ENCODE measurements at places on chromosomes 11 and 22.
A peak's percentile ranks its signal among the peaks of the same experiment; 100 is the strongest.

DNA sequence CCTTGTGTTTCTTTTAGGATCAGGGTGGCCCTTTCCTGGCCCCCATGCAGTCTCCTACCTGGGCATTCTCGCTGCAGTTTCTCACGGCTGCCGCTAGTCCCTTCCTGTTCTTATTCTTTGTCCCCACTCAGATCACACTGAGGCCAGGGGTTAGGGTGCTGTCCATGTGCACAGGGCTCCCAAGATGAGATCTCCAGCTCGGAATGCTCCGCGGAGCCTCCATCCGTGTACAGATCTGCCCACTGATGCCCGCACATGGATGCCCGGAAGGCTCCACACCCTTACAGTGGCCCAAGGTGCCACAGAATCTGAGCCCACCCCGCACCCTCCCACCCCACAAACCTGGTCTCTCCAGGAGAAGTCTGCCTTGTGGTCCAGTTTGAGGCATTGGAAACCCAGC is 457.3 kb downstream of the TBC1D22A start:
- DNase-seq: no peak

DNA sequence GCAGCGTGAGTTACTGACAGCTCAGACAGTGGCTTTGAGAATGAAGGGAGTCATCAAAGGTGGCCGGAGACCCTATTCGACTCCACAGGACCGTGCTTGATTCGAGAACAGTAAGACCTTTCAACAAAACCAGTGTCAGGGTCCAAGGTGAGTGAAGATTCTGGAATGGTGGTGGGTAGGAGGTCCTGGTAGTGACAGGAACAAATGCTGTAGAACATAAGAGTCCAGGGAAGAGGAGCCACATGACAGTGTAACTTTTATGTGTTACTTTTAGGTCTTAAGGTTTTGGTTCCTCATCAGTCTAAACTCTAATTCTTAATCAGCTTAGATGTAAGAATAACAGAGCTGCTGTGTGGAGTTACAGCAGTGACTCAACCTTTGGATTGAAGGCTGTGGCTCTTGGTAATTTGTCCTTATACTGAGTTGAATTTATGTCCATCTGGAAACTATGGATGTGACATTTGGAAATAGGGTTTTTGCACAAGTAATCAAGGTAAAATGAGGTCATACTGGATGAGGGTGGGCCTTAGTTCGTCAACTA is 1.8 kb downstream of the TBC1D22A start:
- DNase-seq: no peak

DNA sequence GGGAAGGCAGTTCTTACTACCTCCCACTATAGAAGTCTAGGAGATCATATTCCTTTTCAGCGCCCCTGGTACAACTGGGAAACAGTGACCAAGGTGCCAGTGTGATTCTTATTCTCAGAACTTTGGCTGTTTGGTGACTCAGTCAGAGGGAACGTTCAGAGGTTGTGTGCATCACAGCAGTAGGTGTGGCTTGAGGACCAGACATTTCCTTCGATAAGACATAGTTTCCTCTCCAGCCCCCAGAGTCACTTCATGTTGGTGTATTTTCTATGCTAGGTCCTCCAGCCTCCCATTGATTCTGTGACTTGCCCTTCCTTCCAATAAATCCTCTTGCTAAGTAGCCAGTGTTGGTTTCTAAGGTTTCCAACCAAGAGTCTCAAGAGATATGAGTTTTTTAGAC is 171.9 kb upstream of the MPPED2 start:
- no peak for DNase-seq

DNA sequence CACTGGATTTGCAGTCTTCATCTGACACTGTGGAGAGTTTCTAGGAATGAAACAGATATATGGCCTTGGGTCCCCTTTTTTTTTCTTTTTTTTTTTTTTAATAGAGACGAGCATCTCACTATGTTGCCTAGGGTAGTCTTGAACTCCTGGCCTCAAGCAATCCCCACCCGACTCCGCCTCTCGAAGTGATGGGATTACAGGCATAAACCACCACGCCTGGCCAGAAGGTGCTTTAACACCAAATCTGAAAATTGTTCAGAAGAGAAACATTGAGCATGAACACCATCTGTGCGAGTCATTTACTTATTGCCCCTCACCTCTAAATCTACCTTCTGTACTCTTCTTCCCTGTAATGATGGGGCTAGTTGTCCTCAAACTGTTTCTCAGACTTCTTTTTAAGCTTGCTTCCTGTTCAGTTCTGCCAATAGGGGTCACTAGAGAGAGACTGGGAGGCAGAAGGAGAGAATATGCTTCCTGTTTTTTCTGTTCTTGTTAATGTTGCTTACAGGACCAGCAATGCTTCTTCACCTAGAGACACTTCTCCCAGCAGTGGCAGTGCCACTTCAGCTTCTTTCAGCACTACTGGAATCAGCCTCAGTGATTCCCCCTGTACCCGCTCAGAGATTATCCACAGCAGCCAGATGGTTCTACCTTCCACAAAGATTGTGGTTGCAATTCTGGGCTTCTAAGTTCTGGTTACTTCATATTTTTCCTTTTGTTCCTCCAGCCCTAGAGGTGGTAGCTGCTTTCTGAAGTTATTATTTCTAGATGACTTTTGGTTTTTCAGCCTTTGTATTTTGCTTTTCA is 20.8 kb upstream of the ZBED5 start:
- peak; percentile 67 for DNase-seq

GRCh38 chr11:97332271-97332670 is 942.5 kb downstream of the JRKL start:
- DNase-seq: no peak

DNA sequence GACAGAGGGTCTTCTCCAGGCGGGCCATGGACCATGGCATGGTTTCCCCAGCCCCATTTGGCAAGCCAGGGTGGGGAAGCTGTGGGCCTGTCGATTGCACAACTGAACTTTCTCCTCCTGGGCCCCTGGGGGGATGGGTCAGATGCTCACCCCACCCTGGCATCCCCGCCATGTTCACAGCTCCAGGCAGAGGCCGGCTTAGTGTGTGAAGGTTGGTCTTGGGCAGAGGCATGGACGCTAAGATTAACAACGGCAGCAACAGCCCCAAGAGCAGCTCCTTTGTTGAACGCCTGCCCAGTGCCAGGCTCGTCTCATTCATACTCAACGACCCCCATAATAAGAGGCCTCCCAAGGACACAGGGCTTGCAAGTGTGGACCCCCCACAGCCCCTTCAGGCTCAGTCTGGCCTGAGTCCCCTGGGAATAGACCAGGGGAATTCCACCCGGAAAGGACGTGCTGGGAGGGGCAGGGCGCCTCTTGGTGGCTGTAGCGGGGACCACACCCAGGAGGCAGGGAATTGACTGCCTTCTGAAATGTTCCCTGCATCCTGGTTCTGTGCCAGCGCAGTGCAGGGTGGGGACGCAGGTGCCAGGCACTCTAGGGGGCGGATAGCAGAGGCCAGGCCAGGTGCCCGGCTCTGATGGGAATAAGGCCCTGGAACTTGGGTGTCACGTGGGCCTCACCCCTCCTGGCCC is 8.3 kb downstream of the TSPO start:
- DNase-seq: no peak

- DNase-seq: no peak
Measured at GRCh38 chr11:81959341-81959740, 774.3 kb downstream of the FAM181B start.

GRCh38 chr11:17603056-17603825 is 56.2 kb downstream of the OTOG start:
- no peak for DNase-seq

DNA sequence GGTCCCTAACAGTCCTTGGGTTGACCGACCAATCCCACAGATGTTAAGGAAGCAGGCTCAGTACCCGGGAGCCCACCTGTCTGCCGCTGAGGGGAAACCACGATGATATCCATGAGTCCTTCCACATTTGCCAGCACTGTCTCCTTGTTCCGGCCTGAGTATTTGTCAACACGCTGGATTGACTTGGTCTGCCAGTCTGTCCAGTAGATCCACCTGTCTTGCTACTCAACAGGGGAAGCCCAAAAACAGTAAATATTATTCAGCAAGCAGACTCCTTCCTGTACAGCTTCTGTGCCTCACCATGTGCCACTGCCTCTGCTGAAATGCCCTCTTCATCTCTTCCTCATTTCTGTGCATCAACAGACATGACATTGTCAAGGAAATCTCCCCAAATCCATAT is 22.8 kb upstream of the CKAP5 start:
- DNase-seq: no peak

GRCh38 chr11:101745756-101746155 is 161.9 kb upstream of the TRPC6 start:
- no peak for DNase-seq

- no peak for DNase-seq
Measured at GRCh38 chr11:125075242-125075625, 12.1 kb downstream of the SLC37A2 start.

GRCh38 chr11:112822478-112823274 is 138.5 kb upstream of the NCAM1 start:
- no peak for DNase-seq

GRCh38 chr11:94705419-94705818 is 62.7 kb upstream of the AMOTL1 start:
- no peak for DNase-seq

DNA sequence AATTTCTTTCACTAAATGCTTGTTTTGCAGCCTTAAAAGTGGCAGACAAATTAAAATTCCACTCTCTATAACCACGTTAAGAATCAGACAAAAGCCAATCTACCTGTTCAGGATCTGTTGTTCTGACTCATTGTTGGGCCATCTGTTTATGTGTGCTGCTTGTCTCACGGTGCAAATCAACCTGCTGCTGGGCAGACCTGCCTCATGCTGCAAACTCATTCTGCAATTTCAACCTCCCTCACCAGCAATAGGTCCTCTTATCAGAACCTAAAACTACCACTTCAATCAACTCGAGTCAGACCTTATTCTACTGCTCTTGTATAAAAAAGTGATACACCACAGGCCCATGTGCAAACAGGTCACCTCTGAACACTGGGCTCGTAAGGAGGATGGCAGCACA is 75.1 kb downstream of the LARGE2 start:
- no peak for DNase-seq

DNA sequence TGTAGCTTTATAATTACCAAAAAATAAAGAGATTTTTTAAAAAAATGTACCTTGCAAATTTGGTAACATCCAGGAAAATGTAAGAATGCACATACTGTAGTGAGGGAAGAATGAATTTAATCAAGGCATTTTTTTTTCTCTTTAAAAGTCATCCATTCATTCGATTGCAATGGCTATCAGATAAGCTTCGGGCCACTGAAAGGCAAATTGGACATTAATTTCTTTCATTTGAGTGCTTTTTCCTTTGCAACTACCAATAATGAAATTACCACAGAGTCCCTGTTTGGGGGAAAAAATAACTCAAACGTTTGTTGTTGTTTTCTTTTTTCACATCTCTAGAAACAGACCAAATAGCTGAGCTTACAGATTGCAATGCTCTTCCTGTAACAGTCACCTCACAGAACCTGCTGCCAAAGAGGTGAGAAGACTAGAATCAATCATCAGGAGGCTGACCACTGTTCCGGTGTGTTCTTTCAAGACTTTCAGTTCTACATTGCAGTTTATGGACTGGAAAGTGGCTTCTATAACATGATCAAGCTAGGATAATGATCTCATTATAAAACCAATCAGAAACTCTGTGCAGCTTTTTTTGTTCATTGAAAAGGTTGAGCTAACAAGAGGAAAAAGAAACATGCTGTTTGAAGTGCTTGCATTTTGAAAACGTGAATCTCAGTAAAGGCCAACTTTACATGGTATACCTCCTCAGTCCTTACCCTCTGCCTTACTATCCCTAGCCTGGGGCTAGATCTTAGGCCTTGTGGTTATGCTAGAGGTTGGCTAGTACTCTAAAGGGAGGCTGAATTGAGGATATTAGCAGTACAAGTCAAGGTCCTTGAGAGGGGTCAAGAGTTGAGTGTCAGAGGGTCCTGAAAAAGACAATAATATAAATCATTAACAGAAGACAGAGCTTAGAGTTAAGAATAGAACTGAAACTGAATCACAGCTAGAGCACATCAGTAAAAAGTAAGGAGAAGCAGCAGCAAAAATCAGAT is 1276.1 kb downstream of the LRRC4C start:
- DNase-seq: peak; percentile 44

DNA sequence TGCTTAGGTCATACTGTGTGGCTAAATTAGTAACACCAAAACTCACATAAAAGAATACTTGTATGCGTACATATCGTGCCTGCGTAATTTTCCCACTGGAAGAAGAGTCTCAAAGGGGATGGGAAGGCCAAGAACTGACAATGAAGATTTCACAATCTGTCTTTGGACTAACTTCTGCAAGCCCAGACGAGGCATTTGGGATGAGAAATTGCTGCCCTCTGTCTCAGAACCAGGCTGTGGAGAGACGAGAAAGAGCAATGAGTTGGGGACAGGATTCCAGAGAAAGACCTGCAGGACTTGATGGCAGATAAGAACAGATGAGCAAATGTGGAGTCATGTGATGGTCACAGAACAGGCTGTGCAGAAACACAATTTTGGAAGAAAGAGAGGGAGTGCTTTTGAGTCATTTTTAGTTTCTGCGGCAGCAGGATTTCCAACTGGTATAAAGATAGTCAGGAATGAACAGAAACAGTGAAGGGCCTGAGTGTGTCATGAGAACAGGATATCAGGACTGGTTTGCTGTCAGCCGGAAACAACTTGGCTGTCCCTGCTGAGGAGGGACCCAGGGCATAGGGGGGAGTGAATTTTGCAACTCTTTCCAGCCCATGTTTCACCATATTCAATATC is 82.7 kb upstream of the CTSC start:
- no peak for DNase-seq

DNA sequence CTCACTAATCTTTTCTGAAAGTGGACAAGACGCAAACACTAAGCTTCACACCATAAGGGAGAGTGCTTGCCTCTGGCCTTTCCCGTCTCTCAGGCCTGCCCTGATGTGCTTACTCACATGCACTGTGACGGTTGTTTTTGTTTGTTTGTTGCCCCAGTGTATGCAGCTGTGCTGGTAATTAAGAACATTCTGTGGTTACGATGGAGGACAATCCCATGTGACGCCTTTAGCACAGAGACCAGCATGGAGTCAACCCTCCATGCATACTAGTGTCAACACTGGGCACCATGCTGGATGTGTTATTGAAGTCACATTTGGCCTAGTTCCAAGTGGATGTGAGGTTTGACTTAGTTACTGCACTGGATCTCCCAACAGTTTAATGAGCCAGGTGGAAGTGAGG is 27.8 kb upstream of the CDON start:
- DNase-seq: no peak

DNA sequence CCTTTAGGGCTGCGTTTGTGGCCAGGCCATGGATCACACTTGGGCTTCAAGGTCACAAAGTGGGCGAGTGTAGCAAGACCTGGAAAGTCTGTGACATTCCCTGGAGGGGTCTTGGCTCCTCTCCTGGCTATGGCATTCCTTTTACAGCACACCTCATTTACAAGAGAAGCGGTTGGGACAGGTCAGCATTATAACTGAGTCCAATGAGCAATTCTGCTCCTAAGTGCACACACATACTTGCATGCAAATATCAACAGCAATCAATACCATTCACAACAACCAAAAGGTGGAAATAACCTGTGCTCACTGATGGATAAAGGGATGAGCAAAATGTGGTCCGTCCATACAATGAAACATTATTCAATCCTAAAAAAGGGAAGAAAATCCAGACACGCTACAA is 298.2 kb downstream of the CTTN start:
- DNase-seq: no peak

DNA sequence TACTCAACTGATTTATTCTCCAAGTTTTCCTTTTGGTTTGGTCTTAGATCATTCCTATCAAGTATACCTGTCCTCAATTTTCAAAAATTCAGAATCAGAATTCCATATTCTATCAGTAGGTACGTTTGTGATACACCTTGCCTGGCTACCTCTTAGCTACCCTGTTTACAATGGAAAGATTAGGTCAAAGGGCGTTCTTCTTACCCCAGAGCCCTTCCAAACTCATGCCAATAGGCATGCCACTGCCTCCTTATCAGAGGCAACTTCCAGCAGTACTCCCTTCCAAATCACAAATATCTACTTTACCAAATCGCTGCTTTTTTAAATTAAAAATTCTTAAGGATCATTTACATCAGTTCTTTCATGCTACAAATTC is 1.0 kb downstream of the PATL1 start:
- DNase-seq: no peak
